ENCODE measurements at places on chromosomes 6 and 20.

DNA sequence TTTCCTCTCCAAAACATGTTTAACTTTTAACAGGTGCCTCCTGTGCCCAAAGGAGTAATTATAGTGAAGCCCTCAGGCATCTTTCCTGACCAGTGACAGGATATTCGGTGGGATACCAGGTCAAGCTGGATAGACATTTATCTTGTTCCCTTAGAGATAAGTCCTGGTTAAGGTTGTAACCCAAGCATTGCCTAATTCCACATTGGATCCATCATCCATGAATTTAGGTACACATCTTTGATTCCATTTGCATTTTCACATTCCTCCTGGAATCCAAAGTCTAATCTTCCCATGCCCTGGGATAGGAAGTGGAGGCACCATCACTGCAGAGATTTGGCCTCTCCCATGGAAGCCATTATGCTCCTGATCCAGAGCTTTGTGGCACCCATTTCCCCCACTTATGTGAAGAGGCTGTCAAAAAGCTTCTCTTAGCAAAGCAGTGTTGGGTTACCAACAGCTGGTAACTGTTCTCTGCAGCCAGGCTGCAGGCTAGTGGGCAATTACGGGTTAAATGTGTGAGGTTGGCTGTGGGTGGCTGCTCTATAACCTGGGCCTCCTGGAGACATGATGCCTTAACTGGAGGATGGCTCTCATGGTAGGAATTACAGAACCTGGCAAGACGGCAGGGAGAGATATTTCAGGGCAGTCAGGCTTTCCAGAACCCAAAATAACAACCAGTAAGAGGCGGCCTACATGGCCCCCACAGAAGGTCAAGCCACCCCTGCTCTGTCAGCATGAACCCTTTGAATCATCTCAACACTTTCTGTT is 96.9 kb upstream of the VGLL2 start:
- no peak for DNase-seq

GRCh38 chr6:169738976-169739529 is 12.3 kb downstream of the DYNLT2 start:
- DNase-seq = no peak

GRCh38 chr20:36210436-36211021 is 25.7 kb upstream of the AAR2 start:
- DNase-seq = no peak

- DNase-seq = no peak
Observed at GRCh38 chr6:148471624-148472159, 129.1 kb downstream of the SASH1 start.

- no peak for DNase-seq
Observed at GRCh38 chr6:20014508-20014907, 177.3 kb downstream of the ID4 start.
